Panc1 (cell line): ENCODE measurements at places on chromosomes 4 and X. TPM values are rescaled to one million over a fixed set of nuclear protein-coding genes. Genes with fewer than 3 reads are reported as not detected.

GRCh38 chr4:101960431-101960830 lies 169.9 kb downstream of the BANK1 start:
- no peak for DNase-seq

- DNase-seq, result no peak
Measured at GRCh38 chr4:173509036-173510001, 20.7 kb downstream of the HAND2 start.

- DNase-seq, result no peak
Measured at GRCh38 chr4:105120626-105121025, 26.1 kb upstream of the TET2 start.

DNA sequence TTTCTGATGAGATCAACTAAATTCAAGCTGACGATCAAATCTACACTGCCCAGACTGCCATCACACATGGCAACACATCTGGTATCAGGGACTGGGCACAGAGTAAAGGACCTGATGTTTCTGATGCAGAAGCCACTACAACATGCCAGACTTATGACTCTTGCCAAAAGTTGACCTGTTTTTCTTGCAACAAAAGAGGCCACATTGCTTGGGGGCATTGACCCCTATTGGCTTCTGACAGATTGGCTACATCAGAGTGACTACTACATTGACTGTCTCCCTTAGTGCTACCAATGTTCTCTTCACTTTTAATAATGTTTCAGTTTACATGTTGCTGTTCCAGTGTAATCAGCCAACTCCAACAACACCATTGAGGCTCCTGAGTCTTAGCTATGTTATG lies 15.3 kb upstream of the SMIM10 start:
- DNase-seq, result no peak

Gene PYURF
- 37.6 TPM for total RNA-seq

GRCh38 chr4:8696369-8697127 lies 104.0 kb downstream of the CPZ start:
- no peak for DNase-seq

- no peak for DNase-seq
Measured at GRCh38 chr4:182600093-182600492, 317.1 kb downstream of the DCTD start.

DNA sequence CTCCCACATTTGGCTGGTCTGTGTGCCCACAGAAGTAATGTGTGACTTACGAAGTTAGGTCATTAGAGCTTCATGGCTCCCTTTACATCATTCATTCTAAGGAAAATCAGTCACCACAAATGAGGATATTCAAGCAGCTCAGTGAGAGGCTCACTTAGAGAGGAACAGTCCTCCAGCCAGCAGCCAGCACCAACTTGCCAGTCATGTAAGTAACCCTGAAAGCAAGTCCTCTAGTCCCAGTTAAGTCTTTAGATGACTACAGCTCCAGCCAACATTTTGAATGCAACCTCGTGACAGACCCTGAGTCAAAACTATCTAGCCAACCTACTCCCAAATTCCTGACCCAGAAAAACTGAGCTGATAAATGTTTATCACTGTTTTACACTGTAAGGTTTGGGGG lies 71.3 kb downstream of the LRBA start:
- no peak for DNase-seq

Gene SRPX2
- 1.2 TPM for total RNA-seq

Gene SERTM2
- not detected for total RNA-seq

Gene PCDH7
- total RNA-seq, result 31.6 TPM

- DNase-seq, result no peak
Measured at GRCh38 chr4:141473026-141473540, 163.3 kb upstream of the IL15 start.

DNA sequence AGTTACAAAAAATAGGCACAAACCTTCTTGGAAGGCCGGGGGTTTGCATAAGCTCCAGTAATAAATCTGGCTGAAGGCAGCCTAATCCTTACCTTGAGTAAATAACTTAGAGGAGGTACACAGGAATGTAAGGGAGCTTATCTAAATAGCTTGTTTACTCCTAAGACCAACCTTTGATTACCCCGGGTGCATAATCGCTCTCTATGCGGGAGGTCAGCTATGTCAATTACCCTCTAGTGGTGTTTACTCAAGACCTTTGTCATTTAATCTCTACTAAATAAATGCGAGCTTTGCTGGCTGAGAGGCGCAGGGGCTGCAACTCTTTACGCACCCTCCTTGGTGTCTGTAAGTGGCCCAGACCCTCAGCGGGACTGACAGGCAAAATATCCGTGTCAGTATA lies 50.2 kb upstream of the MAP9 start:
- DNase-seq, result no peak

GRCh38 chr4:188778905-188779304 lies 639.7 kb downstream of the TRIML1 start:
- no peak for DNase-seq

GRCh38 chr4:150904671-150905070 lies 110.4 kb downstream of the LRBA start:
- DNase-seq, result no peak

- no peak for DNase-seq
Measured at GRCh38 chr4:108833046-108833445, 70.2 kb upstream of the ETNPPL start.

DNA sequence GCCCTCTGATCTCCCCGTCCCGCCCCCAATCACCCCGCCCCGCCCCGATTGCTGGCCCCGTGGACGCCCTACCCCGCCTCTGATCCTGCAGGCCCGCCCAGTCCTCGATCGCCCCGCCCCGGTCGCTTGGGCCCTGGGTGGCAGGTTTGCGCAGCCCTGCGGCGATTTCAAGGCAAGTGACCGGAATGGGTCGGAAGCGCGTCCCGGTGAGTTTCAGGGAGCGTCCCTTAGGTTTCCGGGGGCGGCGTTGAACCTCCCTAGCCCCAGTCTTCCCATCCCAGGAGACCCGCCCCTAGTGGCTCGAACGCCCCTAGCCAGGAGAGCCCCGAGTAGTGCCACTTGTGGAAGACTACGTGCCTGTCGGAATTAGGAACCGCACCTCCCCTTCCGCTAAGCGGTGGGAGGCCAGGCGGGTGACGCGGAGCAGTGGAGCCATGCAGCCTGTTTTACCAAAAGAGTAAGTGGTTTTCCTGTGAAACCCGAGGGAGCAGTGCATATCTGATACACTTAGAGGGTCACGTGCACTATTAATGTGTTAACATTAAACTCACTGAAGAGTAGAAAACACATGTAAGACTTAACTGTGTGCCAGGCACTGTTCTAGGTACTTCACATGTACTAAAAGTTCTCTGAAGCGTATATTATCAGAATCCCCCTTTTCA lies 354 bp upstream of the TEC start:
- DNase-seq, result no peak

Gene JCHAIN
- 0.36 TPM for total RNA-seq

- DNase-seq, result peak; percentile 35
Measured at GRCh38 chrX:130916636-130917422, 13.8 kb upstream of the ENOX2 start.

GRCh38 chrX:18210470-18210869 lies 10.2 kb downstream of the BEND2 start:
- no peak for DNase-seq

Gene NAT8L
- 16.6 TPM for total RNA-seq

- peak; percentile 24 for DNase-seq
Measured at GRCh38 chr4:70559211-70559830, 32.7 kb upstream of the AMBN start.

GRCh38 chr4:143586080-143586479 lies 72.6 kb downstream of the SMARCA5 start:
- no peak for DNase-seq

- DNase-seq, result no peak
Measured at GRCh38 chr4:6892190-6892908, 17.3 kb upstream of the TBC1D14 start.

GRCh38 chr4:165384598-165384997 lies 5.8 kb downstream of the CPE start:
- no peak for DNase-seq

Gene TMEM33
- 48.1 TPM for total RNA-seq

DNA sequence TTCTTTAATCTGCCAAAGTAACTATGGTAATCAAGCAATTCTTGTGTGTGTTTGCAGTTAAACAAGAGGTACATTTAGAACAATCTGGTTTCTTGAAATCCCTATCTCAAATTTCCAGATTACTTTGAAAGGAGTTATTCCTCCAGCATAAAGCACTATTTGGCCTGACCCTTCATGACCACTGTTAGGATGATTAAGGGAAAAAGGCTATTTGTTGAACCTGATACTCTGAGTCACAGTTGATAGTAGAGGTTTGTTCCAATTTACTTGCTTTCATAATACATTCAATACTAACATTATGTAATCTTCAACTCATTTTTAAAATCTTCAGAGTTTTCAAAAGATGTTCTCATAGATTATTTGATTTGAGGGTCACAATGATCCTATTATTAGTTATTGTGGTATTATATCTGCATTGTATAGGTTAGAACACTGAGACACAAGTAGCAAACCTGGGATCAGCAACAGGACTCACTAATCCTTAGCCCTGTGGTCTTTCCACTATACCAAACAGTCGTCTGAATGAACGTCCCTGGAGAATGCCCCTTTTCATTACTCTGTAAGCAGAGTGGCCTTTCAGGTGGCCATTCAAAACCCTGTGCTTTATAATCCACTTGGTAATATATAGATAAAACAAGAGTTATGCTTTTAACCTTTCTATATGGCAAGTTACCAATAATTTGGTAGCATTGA lies 8.1 kb upstream of the NDST4 start:
- no peak for DNase-seq

Gene MAGEA6
- 0.57 TPM for total RNA-seq

DNA sequence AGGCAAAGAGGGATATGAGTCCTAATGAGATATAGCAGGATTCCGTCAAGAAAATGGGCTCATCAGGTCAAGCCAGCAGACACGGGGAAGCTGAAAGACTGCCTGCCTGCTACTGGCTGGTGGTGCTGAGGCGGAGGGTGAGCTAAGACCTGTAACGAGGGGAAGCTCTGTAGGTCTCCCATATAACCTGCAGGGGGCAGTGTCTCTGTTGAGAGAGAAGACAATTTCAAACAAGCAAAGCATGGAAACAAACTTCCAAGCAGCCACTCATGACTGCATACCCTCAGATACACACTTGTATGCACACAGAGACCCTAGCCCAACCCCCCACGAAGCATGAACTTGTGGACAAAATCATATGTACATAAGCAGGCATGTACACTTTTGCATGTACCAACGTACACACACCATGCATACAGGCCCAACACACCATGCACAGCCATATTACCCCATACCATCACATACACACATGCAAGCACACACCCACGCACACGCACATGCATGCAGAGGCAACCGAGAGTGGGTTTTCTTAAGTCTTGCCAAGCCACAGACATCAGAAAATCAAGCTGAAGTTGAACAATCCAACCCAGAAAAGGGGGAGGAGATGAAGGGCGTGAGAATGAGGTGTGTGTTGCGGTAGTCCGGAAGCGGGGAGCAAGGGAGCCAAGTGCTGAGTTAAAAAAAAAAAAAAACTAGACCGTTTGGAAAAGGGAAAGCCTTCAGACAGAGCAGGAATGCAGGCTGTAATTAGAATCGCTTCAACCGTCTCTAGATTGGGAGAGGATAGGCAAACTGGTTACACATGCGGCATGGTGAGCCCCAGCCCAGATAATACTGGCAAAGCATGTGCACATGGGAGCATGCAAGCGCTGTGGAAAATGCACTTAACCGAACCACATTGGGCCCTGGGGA lies 71.0 kb downstream of the PJA1 start:
- DNase-seq, result peak; percentile 10

GRCh38 chr4:16171831-16172230 lies 54.4 kb downstream of the TAPT1 start:
- DNase-seq, result no peak

DNA sequence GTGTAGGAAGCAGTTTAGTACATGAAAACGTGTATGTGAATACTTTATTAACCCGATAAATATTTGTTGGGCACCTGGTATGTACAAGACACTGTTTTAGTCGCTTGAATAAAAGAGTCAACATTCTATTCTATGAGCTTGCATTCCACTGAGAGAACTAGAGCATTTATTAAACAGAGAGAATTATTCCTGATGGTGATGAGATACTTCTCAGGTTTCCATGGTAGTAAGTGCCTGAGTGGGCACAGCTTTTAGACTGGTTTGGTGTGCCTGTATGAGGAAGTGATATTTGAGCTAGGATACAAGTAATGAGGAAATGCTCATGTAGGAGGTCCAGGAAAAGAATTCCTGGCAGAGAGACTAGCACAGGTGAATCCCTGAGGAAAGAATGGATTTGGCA lies 94.2 kb downstream of the ATP10D start:
- no peak for DNase-seq

DNA sequence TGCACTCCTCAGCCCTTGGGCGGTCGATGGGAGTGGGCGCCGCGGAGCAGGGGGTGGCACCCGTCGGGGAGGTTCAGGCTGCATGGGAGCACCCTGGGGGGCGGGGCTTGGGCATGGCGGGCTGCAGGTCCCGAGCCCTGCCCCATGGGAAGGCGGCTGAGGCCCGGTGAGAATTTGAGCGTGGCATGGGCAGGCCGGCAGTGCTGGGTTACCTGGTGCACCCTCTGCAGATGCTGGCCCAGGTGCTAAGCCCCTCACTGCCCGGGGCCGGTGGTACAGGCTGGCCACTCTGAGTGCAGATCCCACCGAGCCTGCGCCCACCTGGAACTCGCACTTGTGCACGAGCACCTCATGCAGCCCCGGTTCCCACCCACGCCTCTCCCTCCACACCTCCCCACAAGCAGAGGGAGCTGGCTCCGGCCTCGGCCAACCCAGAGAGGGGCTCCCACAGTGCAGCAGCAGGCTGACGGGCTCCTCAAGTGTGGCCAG lies 556.3 kb downstream of the GALNTL6 start:
- DNase-seq, result no peak

DNA sequence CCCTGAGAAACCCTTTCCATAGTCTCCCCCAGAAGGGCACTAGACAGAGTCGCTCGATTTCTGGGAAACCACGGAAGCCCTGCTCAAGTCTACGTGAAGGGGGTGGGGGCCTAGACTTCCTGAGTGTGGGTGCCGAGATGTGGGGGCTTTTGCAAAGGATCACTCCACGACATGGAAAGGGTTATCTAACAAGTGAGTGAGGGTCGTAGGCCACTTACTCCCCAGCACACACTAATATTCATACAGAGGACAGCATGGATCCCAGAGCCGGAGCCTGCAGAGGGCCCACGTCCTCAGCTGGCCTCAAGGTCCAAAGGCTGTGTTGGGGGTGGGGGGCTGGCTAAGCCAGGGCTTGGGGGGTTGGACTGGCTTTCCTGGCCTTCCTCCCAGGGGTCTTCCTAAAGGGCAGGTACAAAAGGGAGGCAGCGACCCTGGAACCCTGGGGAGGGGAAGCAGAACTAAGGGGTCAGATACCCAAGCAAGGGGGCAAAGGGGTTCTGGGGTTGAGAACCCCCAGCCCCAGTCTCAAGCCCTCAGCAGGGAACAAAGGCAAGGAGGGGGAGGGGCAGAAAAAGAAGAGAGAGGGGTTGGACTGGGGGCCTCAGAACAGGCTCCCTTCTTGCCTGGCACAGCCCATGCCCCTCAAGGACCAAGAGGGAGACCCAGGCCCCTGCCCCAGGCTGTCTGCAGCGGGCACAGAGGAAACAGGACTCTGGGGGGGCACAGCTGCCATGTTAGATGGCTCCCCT lies 1.6 kb downstream of the HMX1 start:
- no peak for DNase-seq
